ENCODE measurements at places on chromosomes 6 and 20. TPM values are rescaled to one million over a fixed set of nuclear protein-coding genes. Genes with fewer than 3 reads are reported as not detected.

GRCh38 chr6:149939356-149939648 lies 2.5 kb upstream of the ULBP2 start:
- DNase-seq, result no peak

- DNase-seq, result no peak
Measured at GRCh38 chr20:56860413-56860812, 231.3 kb downstream of the TFAP2C start.

DNA sequence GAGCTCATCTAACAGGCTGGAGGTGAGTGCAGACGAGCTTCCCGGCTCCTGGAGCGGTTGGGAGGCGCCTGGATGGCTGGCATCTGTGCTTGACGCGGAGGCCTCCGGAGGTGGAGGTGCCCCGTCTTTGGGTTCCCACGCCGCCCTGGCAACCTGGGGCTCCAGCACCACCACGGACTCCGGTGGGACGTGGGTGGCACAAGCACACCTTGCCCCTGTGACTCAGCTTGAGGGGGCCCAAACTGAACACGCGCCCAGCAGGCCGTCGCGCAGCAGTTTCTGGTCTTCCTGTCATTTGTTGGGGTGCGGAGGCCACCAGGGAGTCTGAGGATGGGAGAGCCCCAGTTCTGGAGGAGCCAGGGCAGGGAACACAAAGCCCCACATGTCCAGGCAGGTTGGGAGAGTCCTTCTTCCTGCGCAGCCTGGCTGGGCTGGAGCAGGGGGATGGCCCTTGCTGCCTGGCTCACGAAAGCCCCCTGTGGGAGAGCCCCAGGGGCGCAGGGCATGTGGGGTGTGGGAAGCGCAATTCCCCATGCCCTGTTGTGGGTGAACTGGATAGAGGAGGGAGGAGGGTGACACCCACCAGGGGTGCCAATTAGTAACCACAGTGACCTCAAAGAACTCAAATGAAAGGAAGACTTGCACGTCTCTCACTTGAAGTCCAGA lies 1378.6 kb upstream of the DEFB115 start:
- DNase-seq, result no peak

GRCh38 chr6:111481836-111482187 lies 1.2 kb downstream of the REV3L start:
- peak; percentile 46 for DNase-seq

- DNase-seq, result no peak
Measured at GRCh38 chr6:15449011-15449410, 203.1 kb downstream of the JARID2 start.

- peak; percentile 37 for DNase-seq
Measured at GRCh38 chr20:49937027-49937929, 1.1 kb downstream of the RNF114 start.

GRCh38 chr6:14787250-14787649 lies 458.6 kb upstream of the JARID2 start:
- no peak for DNase-seq

GRCh38 chr20:18943542-18943941 lies 130.0 kb downstream of the SCP2D1 start:
- peak; percentile 21 for DNase-seq

- no peak for DNase-seq
Measured at GRCh38 chr20:39877788-39878187, 811.2 kb downstream of the MAFB start.

DNA sequence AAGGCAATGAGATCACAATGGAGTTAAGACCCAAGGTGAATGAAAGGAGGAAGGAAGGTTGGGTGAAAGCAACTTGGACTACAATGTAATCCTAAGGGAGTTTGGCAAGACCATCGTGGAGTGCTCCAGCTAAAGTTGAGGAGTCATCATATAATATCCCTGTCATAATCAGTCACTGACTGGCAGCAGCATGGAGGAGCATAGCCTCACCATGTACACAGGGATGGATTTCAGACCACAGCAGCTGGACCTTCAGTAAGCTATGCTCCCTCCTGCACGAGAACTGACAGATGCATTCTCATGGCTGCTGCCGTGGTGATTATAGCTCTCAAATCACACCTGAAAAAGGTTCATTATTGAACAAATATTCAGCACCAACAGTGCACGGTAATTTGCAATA lies 43.0 kb downstream of the GOPC start:
- no peak for DNase-seq

GRCh38 chr6:24738741-24739140 lies 19.8 kb upstream of the C6orf62 start:
- DNase-seq, result no peak

DNA sequence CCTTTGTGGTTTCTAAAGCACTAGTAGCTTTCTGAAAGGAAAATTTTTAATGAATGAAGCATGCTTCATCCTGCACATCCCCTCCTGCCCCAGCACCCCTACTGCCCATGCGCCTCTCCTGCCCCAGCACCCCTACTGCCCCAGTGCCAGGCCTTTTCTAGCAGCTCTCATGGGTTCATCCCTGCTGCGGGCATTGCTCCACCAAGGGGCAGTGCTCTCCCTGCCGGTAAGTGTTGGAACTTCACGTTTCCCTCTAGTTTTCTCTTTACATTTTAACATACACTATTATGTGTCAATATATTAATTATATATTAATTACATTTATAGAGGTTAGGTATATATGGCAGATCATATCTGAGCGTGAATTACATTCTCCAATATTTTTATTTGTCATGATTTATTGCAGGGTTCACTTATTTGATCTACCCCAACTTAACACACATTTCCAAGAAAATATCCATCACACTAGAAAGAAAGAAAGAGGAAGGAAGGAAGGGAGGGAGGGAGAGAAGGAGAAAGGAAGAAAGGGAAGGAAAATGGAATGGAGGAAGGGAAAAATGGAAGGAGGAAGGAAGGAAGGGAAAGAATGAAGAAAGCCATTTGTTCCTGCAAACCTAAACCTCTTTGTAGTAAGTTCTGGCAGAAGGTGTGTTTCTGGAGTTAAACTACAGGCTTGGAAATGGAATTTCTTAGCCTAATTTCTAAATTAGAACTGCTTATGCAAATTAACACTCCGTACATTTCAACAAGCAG lies 46.8 kb downstream of the CEP43 start:
- no peak for DNase-seq

- DNase-seq, result peak; percentile 61
Measured at GRCh38 chr20:62603021-62603906, 39.0 kb upstream of the SLCO4A1 start.

DNA sequence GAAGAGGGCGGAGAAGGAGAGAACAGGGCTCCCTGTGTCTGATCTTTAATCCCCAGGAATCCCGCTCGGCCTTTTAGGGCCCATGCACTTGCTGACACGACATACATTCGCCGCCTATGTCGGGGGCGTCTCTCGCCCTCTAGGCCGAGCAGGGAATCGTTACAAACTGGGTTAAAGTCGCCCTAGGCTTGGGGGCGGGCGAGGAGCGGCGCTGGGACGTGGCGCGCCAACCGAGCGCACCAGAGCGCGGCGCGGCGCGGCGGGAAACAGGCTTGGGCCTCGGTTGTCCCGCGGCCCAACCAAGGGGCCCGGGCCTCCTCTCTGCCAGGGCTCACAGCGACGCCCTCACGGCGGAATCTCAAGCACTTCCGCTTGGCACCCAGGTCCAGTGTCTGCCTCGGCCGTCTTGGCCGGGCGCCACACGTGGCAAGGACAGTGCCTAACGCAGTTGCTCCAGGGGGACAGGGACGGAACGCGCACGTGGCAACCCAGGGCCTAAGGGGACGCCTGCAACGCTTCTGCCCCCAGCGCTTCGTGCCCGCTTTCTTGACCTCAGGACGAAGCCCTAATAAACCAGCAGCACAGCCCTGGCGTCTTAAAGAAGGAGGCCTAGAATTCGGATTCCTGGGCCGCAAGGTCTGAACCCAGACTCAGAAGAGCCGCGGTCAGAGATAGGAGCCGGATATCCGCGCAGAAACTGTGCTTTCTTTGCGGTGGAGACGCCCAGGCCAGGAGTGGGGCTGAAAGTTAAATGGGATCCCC lies 71.5 kb downstream of the NCR2 start:
- no peak for DNase-seq

GRCh38 chr6:83231146-83231545 lies 38.0 kb downstream of the RWDD2A start:
- DNase-seq, result no peak

- peak; percentile 94 for DNase-seq
Measured at GRCh38 chr6:85669735-85670194, 27.1 kb upstream of the SYNCRIP start.

- DNase-seq, result no peak
Measured at GRCh38 chr6:154933181-154933827, 61.8 kb upstream of the TIAM2 start.

GRCh38 chr6:88605271-88605670 lies 358.1 kb downstream of the RNGTT start:
- DNase-seq, result no peak

DNA sequence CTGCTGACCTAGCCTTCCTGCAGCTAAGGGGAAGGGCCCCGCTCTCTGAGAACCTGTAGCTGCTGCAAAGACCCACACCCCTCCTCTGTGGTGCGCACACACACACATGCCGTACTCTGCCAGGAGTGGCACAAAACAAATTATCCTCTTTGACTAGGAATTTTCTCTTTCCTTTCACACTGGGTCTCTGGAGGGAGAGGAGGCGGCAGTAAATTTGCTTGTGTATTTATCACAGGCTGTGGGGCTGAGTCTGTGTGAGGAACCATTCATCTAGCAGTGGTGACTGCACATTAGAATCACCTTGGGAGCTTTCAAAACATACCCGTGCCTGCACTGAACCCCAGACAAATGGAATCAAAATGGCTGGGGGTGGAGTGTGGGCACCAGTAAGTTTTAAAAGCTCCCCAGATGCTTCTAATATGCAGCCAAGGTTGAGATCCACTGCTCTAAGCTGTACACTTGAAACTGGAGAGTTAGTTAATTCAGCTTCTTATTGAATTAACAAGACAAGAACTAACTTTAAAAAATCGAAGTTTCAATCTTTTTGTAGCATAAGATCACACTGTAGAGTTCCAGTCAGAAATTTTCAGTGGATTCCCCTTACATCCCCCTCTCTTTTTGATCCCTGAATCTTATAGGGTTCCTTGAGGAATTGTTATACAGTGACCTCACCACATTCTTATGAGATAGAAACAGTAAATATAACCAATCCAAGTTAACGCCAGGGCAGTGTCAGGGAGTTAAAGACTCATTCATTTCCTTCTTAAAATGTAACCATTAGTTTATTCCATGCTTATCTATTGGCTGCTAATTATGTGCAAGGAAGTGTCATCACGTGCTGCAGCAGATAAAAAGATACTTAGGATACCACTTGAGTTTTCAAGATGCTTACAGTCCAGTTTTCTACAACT lies 29.8 kb upstream of the GMDS start:
- no peak for DNase-seq

BPIFA1 gene
- polyA plus RNA-seq, result not detected

CRISP3 gene
- not detected for polyA plus RNA-seq

MRAP2 gene
- 1.4 TPM for polyA plus RNA-seq

QRSL1 gene
- 6.7 TPM for polyA plus RNA-seq

PTGIS gene
- polyA plus RNA-seq, result not detected

SLC25A27 gene
- polyA plus RNA-seq, result 3.5 TPM

TPX2 gene
- 51.2 TPM for polyA plus RNA-seq

TCP11 gene
- polyA plus RNA-seq, result not detected

CASS4 gene
- polyA plus RNA-seq, result not detected

MUC22 gene
- polyA plus RNA-seq, result not detected

CST9L gene
- polyA plus RNA-seq, result not detected
